ENCODE measurements at places on chromosomes 16 and 17.
A peak's percentile ranks its signal among the peaks of the same experiment; 100 is the strongest.

DNA sequence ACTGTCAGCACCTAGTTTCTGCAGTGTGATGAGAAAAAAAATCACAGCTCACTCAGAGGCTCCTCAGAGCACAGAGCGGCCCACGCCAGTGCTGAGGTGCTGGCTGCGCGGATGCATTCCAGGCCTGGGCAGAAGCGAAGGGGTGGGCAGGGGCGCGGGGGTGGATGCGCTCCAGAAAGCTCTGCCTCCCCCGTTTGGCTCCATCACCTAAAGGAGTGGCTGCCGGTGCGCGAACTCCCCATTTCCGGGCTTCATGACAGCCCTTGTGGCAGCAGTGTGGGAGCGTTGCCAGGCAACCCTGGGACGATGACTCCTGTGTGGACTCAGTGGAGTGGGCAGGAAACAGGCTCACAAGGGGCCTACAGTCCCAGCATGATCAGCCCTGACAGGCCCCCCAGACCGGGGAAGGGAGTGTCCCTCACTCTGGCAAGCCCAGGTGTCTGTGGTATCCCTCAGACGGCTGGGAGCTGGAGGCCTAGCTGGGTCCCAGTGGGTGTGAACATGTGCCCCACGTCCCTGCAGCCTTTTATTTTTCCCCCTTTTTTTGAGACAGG is 32.8 kb upstream of the NUDT16L1 start:
- DNase-seq = no peak

GRCh38 chr16:89576153-89577054 is 846 bp downstream of the CPNE7 start:
- DNase-seq = peak; percentile 85

DNA sequence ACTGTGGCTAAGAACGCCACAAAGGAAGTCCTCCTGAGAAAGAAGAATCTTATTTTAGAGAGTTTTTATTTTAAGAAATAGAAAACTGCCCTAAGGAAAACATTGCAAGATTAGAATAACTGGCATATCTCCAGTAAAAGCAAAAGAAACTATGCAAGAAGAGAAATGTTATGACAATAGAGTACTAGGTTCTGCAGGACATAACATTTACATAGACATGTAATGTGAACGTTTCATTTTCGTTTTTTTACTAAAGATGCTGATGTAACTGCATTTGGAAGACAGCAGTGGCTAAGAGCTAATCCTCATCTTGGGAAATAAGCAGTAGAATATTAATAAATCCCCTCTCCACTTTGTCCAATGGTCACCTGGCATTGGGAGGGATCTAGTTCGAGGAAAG is 7.8 kb upstream of the ASGR2 start:
- DNase-seq = no peak

- no peak for DNase-seq
Measured at GRCh38 chr17:38449364-38449763, 21.1 kb downstream of the ARHGAP23 start.

DNA sequence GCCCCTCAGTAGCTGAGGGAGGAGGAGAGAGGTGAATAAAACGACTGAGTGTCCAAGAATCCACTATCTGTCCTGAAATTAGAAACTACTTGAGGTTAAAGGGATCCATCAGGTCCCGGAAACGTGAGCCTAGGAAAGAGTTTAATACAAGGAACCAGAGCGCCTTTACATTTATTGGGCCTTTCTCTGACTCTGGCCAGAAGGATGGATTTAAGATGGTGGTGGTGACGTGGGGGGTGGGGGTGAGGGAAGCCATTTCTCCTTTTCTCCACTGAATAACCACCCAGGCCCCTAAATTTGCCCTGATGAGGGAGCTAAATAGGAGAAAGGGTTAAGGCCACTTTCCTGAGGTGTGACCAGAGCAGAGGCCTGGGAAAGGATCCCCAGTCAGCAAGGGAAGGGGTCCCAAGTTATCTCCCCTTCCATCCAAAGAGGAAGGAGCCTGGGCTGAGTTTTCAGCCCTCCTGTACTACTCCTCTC is 1.0 kb upstream of the HOXB9 start:
- DNase-seq = no peak

GRCh38 chr16:50440531-50440930 is 71.7 kb upstream of the BRD7 start:
- DNase-seq = peak; percentile 17

- no peak for DNase-seq
Measured at GRCh38 chr16:24652209-24652712, 77.2 kb upstream of the TNRC6A start.

DNA sequence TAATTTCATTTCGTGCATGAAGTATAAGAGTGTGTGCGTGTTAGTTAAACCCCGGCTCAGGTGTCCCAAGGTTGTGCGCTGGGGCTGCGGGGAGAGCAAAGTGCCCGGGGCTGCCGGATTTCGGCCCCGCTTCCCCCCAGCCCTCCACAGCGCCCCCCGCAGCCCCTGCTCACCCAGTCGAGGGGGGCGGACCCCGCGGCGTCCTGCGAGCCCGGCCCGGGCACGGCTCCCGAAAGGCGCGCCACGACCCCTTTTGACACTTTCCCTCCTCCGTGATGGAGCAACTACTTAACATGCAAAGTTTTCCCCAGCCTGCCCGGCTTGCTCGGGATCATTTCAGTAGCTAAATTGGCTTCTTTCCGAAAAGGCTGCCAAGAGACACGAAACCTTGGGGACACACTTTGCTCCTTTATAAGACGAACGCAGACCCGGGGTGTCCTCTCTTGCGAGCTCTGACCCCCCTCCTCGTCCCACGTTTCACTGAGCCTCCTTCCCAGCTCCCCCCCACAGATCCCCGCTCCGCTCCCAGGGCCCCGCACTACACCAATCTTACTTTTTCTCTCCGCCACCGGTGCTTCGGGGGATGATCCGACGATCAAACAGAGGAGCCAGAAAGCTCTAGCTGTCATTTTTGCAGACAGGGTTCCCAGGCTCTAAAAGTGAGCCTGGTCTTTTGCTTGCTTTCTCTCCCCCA is 552 bp downstream of the C17orf58 start:
- DNase-seq = peak; percentile 88
